Fibroblast of mammary gland (primary cell): ENCODE measurements at places on chromosomes 5 and 9.

DNA sequence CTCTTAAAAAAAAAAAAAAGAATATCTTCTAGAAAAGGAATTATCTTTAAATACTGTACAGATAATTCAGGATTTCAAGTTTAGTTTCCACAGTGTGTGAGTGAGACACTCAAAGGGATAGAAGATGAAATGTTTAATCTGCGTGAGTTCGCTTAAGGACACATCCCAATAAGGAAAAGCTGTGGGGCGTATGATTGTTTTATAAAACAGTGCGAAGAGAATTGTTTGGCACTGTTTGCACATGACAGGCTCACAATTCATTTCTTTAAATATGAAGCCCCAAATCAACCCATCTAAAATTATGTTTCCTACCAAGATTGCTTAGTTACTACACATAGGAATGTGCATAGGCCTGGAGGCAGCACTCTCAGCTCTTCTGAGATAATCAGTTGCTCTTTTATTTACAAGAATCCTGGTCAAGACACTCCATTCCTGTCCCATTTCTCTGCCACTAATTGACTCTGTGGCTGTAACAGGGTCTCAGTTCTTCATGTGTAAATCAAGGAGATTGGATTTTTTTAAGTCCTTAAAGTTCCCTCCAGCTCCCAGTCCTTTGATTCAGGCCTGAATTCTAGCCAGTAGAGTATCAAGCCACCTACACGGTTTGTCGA lies 60.1 kb downstream of the BHMT start:
- no peak for DNase-seq

DNA sequence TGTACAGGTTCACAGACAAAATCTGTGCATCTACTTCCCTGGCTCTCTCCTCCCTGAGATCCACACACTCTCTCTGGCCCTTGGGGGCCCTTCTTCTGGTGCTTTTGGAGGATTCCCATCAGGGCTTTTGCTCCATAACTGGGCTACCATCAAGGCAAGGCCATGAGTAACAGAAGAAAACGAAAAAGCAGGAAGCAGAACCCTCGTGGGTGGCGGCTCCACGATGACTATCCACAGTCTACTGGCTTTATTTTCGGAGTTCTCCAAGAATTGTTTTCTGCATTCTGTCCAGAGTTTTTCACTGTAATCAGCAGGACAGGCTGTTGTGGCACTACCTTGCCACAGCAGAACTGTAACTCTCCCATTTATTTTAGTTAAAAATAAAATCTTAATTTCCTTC lies 19.9 kb downstream of the PNPLA7 start:
- no peak for DNase-seq

DNA sequence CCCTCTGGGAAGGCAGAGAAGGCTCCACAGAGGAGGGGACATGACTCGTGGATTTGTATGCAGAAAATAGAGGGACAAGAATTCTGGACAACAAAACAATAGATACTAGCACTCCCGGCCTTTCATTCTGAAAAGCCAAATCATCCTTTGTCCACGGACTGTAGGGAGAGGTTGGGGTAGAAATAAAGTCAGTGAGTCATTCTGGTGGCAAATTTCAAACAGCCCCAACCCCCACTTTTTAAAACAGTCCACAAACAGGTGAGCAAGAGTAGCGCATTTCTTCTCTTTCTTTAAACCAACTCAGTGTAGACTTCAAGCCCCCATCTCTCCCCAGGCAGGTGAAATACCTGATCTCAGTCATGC lies 56.1 kb downstream of the PTPDC1 start:
- DNase-seq, result no peak

- no peak for DNase-seq
Observed at GRCh38 chr5:147017191-147017590, 138.6 kb upstream of the PPP2R2B start.

- DNase-seq, result no peak
Observed at GRCh38 chr5:89283728-89284493, 400.9 kb upstream of the MEF2C start.

- DNase-seq, result peak; percentile 36
Observed at GRCh38 chr5:175347027-175347426, 97.0 kb downstream of the DRD1 start.
